Stimulated activated CD8-positive, alpha-beta memory T cell treated with anti-CD3 and anti-CD28 coated beads, Interleukin-7, amount 100 ng/mL, for 1 hour (primary cell): ENCODE measurements at places on chromosomes 11 and 22.
A peak's percentile ranks its signal among the peaks of the same experiment; 100 is the strongest.

- DNase-seq = no peak
Measured at GRCh38 chr11:808427-809286, 1.1 kb upstream of the RPLP2 start.

DNA sequence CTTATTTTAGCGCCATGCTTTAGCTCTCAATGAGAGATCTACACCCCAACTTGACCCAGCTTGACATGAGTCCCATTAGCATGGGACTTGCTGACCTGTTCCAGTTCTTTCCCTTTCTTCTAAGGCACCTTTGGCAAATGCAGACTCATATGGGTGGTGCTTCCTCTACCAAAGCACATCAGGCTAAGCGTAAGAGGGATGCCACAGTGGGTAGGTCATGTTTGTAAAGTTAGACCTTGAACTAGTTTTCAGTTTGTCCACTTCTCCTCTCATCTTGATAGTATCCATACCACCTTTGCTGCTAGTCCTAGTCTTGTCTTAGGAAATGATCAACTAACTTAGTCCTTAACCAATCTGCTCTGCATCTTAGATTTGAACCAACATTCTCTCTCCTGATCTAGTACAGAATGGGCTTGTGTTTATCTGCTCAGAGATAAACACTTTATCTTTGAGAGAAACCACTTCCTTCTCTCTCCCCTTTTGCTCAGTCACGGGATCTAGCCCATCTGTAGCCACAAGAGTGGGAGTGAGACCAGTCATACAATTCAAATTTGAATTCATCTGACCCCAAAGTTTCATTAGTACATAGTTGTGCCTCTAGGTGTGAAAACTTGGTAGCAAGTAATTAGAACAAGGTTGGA lies 72.1 kb upstream of the CD44 start:
- DNase-seq = no peak

DNA sequence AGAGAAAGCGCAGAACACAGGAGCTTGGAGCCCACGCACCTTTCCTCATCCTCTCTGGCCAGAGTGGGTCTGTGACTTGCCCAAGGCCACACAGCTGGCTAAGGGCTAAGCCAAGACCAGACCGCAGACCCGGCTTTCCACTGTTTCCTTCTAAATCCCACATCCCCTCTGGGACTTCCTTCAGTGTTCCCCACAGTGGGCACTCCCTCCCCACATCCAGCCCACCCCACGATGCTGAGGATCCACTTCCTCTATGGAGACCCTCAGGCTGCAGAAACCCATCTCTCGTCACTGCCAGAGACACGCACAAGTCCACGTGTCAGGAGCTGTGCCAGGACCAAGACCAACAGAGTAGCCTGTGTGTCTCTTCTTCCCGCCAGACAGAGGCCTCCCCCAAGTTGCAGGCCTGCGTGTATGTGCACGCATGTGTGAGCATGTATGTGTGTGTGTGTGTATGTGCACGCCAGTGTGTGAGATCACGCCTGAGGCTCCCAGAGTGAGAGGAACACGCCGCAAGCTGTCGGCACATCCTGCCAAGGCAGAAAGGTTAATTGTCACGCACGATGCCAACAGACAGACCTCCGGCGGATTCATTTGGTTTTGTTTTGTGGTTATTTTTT lies 21.6 kb downstream of the PDGFB start:
- DNase-seq = no peak

DNA sequence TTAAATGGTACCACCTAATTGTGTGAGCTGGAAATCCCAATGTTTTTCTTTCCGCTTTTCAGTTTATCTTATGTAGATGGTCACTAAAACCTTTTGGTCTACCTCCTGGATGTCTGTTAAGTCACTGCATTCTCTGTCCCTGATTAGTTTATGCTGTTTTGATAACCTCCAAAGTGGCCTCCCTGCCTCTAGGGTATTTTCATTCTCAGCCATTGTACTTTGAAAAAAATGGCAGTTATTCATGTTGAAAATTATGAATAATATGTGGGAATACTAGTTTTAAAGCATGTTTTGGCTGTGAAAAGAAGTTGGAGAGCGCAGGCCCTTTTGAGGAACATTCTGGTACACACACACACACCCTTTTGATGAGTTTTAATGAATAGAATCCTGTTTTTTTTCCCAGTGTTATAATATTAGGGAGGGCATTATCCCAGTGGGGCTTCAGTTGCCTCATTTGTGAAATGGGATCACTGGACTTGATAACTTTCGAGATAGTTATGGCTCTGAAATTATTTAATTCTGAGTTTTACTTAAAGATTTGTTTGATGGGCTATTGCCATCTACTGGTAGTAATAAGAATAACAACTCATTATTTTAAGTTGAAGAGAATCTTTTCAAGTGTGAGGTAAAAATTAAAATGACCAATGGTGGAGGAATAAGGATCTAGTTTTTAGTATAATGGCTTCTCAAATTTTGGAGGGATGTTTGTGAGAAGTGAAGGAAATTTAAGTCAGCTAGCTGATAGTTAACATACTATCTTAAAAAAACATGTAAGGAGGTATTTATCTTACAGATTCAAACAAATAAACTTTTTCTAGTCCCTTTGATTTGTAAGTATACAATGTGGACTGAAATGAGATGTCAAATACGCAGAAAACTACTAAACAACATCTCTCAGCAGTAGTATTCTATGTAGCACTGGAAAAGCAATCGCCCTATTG lies 3.9 kb downstream of the FDX1 start:
- no peak for DNase-seq

- no peak for DNase-seq
Measured at GRCh38 chr11:66042227-66042995, 6.5 kb downstream of the GAL3ST3 start.

GRCh38 chr22:36776722-36777121 lies 803 bp upstream of the IFT27 start:
- no peak for DNase-seq

DNA sequence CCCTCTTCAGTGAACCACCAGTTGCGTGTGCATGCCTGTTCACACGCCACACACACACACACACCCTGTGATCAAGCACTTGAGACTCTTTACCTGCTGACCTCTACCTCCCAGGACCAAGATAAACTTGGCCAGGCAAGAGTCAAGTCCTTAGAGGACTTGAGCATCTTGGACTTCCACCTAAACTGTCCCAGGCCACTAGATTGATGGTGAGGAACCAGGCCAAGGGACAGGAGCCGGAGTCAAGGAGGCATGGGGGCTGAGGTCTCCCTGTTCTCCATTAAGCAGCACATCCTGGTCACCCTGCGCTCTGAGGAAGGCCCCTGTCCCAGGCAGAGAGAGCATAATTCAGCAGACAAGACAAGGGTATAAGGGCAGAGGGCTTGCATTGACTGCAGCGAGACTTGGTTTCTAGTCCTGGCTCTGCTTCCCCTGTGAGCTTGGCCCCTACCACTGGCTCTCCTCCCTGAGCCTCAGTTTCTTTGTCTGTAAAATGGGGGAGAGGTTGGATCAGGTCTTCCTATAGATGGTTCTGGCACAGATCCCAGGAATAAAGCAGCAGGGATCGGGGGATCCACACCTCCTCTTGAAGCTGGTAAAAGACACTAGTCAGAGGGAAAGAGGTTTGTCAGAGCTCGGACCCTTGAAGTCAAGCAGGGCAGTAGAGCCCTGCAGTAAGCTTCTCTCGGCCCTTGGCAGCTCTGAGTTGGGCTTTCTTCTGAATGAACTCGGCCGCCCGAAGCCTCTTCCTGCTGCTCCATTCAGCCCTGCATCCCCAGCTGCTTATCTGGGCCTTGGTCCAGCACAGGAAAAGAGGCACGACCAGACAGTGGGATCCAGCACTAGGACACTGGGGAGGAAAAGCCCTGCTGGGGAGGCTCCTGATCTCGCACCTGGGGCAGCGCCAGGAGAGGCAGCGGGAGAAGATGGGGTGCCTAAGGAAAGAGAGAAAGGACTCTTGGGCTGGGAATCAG lies 2.0 kb downstream of the CREB3L1 start:
- DNase-seq = no peak

- DNase-seq = no peak
Measured at GRCh38 chr11:76550781-76551180, 106.0 kb downstream of the EMSY start.

GRCh38 chr22:42202669-42203068 lies 67.8 kb downstream of the TCF20 start:
- peak; percentile 14 for DNase-seq

DNA sequence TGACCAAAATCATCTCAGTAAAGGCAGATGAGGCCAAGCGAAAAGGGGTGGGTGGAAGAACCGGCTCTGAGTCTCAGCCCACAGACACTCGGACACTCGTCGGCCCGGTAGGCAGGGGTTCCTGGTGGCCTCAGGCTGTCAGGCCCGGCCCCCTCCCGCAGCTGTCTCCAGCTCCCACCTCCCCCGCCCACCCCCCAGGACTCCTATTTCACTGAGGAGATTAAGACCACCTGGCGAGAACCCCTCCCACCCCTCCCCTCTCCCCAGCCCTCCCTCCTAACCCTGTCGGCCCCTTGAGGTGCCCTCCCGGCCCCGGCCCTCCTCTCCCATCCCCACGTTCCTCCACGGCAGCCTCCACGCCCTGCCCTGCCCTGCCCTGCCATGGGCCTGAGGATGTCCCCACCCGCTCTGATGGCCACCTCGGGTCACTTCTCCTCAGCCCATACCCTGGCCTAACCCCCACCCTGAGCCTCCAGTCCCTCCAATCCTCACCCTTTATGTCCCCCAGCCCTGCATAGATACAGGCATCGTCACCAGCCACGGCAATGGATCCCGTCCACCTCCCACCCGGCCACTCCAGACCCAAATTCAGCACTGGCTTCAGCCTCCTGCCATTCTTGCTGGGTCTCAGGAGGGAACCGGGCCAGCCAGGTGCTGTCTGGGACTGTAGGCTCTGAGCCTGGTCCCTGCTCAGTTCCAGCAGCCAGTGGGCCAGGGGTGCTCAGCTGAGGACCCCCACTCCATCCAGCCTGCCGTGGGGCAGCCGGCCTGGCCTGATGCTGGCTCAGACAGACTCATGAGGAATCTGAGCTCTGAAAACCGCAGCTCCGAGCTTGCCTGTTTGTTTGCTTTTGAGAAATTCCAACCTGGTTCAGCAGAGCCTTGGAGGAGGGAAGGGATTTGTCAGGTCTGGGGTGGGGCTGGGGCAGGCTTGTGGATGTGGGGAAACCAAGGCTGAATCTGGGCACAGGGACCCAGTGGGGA lies 9.8 kb upstream of the TBX1 start:
- no peak for DNase-seq

GRCh38 chr11:70080763-70081162 lies 2.6 kb downstream of the ANO1 start:
- no peak for DNase-seq

DNA sequence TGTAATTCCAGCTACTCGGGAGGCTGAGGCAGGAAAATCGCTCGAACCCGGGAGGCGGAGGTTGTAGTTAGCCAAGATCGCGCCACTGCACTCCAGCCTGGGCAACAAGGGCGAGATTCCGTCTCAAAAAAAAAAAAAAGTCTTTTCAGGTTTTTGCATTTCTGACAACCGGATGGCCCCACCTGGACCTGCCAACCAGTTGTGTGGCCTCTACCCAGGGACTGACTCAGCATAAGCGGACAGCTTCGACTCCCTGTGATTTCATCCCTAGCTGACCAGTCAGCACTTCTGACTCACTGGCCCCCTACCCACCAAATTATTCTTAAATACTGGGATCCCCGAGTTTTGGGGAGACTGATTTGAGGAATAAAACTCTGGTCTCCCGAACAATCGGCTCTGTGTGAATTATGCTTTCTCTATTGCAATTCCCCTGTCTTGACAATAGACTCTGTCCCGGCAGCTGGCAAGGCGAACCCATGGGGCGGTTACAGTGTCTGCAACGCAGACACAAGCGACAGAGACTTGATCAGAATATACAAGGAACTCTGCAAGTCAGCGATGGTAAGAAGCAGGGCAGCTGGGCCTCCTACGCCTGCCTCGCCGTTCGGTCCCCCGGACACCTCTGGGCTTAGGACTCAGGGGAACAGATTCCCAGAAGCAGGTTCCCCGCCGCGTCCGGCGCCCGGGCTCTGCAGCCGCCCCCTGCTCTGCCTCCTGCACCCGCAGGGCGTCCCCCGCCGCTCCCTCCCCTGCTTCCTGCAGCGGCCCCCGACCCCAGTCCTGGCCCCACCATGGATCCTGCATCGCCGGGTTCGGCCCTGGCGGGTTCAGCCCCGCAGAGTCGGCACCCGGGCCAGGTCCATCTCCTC lies 741 bp upstream of the TALDO1 start:
- DNase-seq = no peak

DNA sequence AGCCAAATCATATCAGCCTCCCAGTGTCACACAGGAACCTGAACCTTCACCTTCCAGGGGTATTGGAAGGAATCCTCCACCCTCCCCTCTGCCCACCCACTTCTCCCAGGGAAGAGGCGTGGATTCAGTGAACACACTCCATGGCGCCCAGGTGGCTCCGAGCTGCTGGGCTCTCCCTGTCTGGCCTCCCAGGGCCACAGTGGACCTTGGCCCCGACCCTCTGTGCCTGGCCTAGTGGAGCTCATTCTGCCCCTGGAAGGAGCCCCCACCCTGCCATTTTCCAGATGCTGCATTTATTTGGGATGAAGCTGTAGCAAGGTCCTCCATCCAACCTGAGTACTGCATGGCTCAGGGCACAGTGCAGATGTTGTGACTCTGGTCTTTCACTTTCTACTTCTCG lies 1340.1 kb downstream of the TBC1D22A start:
- no peak for DNase-seq

GRCh38 chr22:21450320-21450831 lies 16.8 kb upstream of the TMEM191C start:
- DNase-seq = no peak

GRCh38 chr11:46743693-46744339 lies 24.8 kb downstream of the F2 start:
- no peak for DNase-seq

DNA sequence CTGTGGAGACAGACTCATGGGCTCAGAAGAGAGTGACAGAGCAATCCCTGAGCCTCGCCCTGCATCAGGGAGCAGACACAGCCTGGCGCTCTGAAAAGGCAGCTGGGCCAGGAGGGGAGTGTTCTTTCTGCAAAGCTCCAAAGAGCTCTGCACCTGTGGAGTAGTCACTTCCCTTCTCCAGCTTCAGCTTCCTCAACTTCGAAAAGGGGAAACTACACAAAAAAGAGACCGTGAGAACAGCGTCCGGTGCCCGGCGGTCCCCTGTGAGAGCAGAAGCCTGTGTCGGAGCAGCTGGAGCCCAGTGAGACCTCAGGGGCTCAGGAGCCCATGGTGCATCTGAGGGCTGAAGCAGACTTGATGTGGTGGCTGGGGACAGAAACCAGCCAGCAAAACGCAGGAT lies 35.1 kb downstream of the TP53I11 start:
- no peak for DNase-seq

DNA sequence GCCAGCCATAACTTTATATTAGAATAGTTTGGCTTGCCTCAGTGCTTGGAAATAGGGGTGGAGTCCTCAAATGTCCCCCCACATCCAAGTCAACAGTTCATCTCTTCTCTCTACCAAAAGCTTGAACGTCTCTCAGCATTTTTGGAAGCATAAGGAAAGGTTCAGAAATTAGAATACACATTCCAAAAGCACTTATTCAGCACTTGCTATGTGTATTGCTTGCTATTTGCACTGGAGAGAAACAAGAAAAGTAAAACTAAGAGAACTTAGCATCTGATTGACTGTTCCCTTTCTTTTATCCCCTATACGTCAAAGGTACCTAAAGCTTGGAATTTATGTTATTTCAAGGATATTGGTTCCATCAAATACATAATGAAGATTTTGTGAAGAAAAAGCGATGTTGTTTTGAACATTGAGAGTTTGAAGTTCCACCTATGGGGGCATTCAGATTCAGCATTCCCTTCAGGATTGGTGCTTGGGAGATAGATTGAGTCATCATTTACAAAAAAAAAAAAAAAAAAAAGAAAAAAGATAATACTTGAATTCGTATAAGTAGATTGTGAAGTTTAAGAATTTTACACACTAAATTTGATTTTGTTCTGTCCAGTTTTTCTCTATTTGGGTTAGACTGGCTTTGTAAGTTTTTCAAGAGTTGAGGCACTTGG lies 1.3 kb downstream of the TBRG1 start:
- no peak for DNase-seq

GRCh38 chr11:128789497-128790150 lies 77.5 kb downstream of the KCNJ1 start:
- no peak for DNase-seq
